ENCODE measurements at places on chromosomes 1 and 21.

DNA sequence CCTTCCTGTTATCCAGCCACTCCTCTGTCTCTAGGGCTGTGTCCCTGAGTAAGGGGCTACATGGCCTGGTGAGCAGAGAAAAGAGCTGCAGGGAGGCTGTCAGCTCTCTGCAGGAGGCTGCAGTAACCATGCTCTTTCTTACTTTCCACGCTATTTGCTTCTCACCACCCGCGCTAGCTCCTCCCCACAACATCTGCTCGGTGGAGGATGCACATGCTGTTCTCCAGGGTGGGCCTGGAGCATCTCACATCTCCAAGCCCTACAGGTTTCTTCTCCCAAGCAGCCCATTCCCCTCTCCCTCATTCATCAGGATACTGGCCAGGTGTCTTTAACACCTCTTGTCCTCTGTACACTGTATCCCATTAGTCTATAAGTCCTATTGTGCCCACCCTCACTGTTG lies 103.8 kb downstream of the IER5 start:
- no peaks in the 10 kb centered on the region for H3K36me3 ChIP-seq
- H3K27me3 ChIP-seq = peaks cover 7% of the 10 kb centered on the region
- H3K27ac ChIP-seq = no peak overlapping the region
- no peaks in the 10 kb centered on the region for H3K4me1 ChIP-seq
- DNase-seq = no peak

- H3K36me3 ChIP-seq = no peaks in the 10 kb centered on the region
- peaks cover 18% of the 10 kb centered on the region for H3K4me1 ChIP-seq
- H3K27me3 ChIP-seq = no peaks in the 10 kb centered on the region
- DNase-seq = no peak
- no peak overlapping the region for H3K27ac ChIP-seq
Observed at GRCh38 chr21:33205476-33205875, 24.3 kb upstream of the IFNAR2 start.

DNA sequence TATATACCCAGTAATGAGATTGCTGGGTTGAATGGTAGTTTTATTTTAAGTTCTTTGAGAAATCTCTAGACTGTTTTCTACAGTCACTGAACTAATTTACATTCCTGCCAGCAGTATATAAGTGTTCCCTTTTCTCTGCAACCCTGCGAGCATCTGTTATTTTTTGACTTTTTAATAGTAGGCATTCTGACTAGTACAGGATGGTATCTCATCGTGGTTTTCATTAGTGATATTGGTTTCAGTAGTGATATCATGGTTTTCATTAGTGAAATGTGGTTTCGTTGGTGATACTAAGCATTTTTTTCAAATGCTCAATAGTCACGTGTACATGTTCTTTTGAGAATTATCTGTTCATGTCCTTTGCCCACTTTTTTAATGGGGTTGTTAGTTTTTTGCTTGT lies 316.8 kb downstream of the PTBP2 start:
- H3K4me3 ChIP-seq = no peak overlapping the region
- peaks cover 11% of the 10 kb centered on the region for H3K4me1 ChIP-seq
- no peak overlapping the region for H3K27ac ChIP-seq
- DNase-seq = no peak
- no peaks in the 10 kb centered on the region for H3K27me3 ChIP-seq

DNA sequence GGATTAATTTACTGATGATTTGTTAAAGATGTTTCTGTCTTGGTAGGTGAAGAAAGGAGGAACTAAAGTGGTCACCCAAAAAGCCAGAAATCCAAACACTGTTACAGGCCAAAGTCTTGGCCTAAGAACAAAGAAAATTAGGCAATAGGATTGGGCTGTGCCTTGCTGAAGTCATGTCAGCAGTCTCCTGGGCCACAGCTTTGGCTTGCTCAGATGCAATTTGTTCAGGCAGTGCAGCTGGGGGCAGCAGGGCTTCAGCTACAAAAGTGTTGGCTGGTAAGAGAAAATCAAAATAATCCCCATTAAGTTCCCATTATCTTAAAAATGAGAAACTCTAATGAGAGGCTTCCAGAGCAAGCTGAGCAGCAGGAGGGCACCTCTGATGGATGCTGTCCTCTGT lies 14.0 kb upstream of the RAP1A start:
- H3K4me1 ChIP-seq = peaks cover 21% of the 10 kb centered on the region
- DNase-seq = peak; percentile 92
- H3K36me3 ChIP-seq = no peaks in the 10 kb centered on the region

- peak; percentile 42 for DNase-seq
- no peaks in the 10 kb centered on the region for H3K36me3 ChIP-seq
- H3K27ac ChIP-seq = no peak overlapping the region
Observed at GRCh38 chr1:198529414-198529813, 11.1 kb downstream of the ATP6V1G3 start.

GRCh38 chr1:67650061-67650460 lies 34.9 kb upstream of the GADD45A start:
- H3K4me3 ChIP-seq = no peak overlapping the region
- H3K4me1 ChIP-seq = peaks cover 33% of the 10 kb centered on the region
- no peaks in the 10 kb centered on the region for H3K36me3 ChIP-seq
- H3K27me3 ChIP-seq = no peaks in the 10 kb centered on the region
- no peak overlapping the region for H3K27ac ChIP-seq

- no peak overlapping the region for H3K4me3 ChIP-seq
- no peak overlapping the region for H3K27ac ChIP-seq
- no peak for DNase-seq
- no peaks in the 10 kb centered on the region for H3K4me1 ChIP-seq
- no peaks in the 10 kb centered on the region for H3K27me3 ChIP-seq
Observed at GRCh38 chr21:21241391-21241790, 243.2 kb downstream of the NCAM2 start.

DNA sequence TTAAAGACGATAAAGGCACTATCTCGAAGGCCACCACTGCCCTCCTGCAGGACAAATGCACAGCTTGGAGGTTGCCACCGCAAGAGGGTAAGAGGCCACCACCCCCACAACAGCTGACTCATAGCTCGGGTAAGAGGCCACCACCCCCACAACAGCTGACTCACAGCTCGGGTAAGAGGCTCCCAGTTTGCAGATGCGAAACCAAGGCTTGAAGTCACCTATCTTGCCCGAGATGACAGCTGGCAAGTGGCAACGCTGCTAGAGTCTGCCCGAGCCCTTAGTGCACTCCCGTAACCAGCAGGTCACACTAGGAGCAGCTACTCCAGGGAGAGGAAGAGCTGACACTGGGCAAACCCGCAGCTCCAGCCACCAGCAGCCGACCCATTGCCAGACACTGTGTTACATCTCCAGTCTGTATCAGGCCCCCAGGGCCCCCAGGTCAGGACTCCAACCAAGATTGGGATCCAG lies 17.1 kb upstream of the SPSB1 start:
- no peaks in the 10 kb centered on the region for H3K36me3 ChIP-seq
- peak overlapping the region; percentile 3 for H3K27ac ChIP-seq
- peaks cover 32% of the 10 kb centered on the region for H3K4me1 ChIP-seq

DNA sequence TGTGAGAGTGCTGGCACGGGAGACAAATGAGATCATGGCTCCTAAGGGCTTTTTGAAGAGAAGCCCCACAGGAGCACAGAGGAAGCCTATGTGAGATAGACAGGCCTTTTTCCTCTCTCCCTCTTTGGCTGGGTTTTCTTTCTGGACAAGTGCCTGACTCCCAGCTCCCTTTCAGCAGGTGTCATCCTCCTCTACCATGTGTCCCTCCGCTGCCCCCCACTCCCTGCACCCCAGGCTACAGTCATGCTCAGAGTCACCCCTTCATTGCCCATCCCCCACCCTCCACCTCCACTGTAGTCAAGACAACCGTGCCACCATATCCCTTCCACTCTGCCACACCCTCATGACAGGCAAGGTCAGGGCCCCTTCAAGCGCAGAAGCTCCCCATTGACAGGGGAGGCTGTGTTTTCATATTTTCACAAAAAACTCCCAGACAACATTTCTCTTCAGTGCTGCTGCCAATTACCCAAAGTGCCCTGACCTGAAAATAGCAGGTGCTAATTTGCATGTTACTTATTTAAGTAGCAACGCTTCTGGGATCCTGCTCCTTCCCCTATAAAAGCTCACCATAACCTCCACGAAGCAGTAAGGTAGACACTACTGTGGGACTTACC lies 92.1 kb upstream of the IPO9 start:
- peaks cover 32% of the 10 kb centered on the region for H3K36me3 ChIP-seq
- no peaks in the 10 kb centered on the region for H3K27me3 ChIP-seq
- DNase-seq = peak; percentile 60
- H3K27ac ChIP-seq = peak overlapping the region; percentile 73

DNA sequence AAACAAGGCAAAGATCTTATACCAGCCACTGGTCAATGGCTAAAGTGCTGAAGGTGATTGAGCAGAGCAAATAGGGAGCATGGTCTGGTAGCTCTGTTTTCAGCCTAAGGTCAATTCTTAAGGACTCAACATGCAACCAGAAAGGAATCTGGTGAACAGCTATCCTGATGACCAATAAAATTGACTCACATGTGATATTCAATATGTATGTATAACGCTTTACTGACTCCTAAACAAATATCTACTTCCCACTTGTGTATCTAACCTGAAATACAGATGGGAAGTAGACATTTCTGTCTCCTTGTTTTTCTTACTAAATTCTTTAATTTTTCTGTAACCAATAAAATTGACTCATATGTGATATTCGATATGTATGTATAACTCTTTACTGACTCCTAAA lies 24.9 kb upstream of the CTH start:
- no peak overlapping the region for H3K4me3 ChIP-seq
- peaks cover 2% of the 10 kb centered on the region for H3K27me3 ChIP-seq
- H3K4me1 ChIP-seq = no peaks in the 10 kb centered on the region

DNA sequence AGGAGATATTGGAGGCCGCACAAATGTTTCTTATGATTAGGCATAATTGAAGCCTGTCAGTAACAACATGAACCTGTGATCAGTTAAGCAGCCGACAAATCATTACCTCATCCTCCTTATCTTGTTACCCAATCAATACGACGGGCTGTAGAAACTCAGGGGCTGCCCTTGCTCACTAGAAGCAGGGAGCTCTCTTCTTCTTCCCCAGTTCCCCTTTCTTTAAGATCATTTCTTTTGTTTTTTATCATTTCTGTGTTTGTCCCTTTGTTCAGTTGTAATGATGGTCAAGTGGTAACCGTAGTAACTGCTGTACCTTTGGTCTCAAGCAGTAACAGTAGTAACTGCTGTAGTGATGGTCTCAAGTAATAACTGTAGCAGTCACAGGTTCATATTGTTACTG lies 13.8 kb upstream of the FCGR2A start:
- H3K4me1 ChIP-seq = peaks cover 5% of the 10 kb centered on the region
- H3K4me3 ChIP-seq = no peak overlapping the region
- no peaks in the 10 kb centered on the region for H3K36me3 ChIP-seq
- H3K27ac ChIP-seq = no peak overlapping the region

- peak; percentile 82 for DNase-seq
- no peaks in the 10 kb centered on the region for H3K36me3 ChIP-seq
- no peak overlapping the region for H3K4me3 ChIP-seq
- no peaks in the 10 kb centered on the region for H3K4me1 ChIP-seq
- H3K27me3 ChIP-seq = peaks cover 44% of the 10 kb centered on the region
Observed at GRCh38 chr1:20339811-20340457, 49.3 kb downstream of the VWA5B1 start.

DNA sequence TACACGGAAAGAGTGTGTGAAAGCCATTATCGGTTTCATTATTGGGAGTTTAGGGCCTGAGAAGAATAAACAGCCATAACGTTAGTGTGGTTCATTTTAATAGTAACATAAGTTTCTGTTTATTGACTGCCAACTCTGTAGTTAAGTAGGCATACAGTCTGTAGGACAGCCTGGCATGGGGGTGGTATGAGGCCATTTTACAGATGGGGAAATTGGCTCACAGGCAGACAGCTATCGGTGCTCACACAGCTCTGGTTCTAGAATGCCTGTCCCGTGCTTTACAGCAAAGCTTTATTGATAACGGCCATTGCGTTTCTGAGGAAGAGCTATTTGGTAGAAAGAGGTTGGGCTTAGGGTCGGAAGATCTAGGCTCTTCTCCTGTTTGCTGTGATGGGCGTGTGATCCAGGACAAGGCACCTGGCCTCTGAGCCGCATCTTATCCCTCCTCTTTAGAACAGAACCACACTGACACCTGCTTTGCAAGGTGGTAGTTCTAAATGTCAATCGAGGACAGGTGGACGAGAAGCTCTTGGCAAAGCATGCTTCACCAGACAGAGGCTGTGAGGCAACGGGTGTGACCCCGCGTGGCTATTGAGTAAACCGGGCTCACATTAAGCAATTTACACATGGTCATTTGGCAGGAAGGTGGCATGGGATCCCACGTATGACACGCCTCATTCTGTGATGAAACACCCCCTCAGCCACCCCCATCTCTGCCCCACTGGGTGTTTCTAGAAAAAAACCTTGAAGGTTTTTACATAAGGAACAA lies 14.9 kb downstream of the ETS2 start:
- H3K27me3 ChIP-seq = no peaks in the 10 kb centered on the region
- peaks cover 19% of the 10 kb centered on the region for H3K4me1 ChIP-seq
- no peak overlapping the region for H3K4me3 ChIP-seq
- peaks cover 74% of the 10 kb centered on the region for H3K36me3 ChIP-seq
- H3K27ac ChIP-seq = no peak overlapping the region
- no peak for DNase-seq

Measured in osteoblast (primary cell).